ENCODE measurements at places on chromosomes 6 and 20. TPM values are rescaled to one million over a fixed set of nuclear protein-coding genes. Genes with fewer than 3 reads are reported as not detected.

GRCh38 chr6:10742251-10742650, 5.4 kb upstream of the TMEM14B start:
- no peak overlapping the region for H3K27ac ChIP-seq
- H3K36me3 ChIP-seq, result no peaks in the 10 kb centered on the region
- H3K4me1 ChIP-seq, result peaks cover 7% of the 10 kb centered on the region

GRCh38 chr20:50879649-50880550, 51.3 kb downstream of the ADNP start:
- H3K36me3 ChIP-seq, result no peaks in the 10 kb centered on the region
- no peaks in the 10 kb centered on the region for H3K27me3 ChIP-seq
- no peaks in the 10 kb centered on the region for H3K4me1 ChIP-seq
- no peak for DNase-seq

GRCh38 chr6:145042559-145042958, 692.8 kb downstream of the EPM2A start:
- H3K4me3 ChIP-seq, result no peak overlapping the region
- no peak overlapping the region for H3K27ac ChIP-seq
- no peak for DNase-seq
- H3K36me3 ChIP-seq, result no peaks in the 10 kb centered on the region
- no peaks in the 10 kb centered on the region for H3K4me1 ChIP-seq
- H3K27me3 ChIP-seq, result no peaks in the 10 kb centered on the region

DNA sequence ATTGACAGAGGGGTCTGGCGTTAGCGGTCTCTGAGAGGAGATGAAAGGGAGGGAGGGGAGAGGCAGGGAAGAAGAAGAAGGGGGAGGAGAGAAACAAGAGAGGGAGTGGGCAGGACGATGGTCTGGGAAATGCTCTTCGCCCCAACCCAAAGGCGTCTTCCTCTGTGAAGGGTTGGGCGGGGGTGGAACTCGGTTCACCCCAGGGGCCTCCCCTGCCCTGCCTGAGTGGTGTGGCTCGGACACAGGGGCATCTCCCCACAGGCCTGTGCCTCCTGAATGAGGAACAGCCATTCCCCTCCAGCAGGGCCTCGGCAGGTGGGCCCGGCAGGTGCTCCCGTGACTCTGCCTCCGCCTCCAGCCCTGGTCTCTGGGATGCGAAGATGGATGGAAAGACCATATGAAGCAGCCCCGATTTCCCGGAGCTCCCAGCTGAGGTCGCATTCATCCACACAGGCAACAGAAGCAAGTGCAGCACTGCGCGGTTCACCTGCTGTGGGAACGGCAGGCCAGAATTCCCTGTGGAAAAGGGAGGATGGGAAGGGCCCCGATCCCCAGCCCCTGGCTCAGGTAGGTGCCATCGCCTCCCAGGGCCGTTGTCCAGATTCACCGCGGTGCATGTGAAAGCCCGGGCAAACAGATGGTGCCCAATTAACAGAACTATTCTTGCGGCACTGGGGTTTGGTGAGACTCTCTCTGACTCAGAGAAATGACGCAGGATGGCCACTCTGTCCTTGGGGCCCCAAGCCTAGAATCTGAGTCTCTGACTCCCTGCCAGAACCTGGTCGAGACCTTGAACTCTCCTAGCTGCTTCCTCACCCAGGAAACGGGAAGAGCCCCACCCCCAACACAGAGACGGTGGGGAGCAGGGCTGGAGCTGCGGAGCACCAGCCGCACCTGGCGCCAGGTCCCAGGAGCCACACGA, 29.4 kb upstream of the RPS6KA2 start:
- DNase-seq, result no peak
- H3K27ac ChIP-seq, result no peak overlapping the region
- no peaks in the 10 kb centered on the region for H3K27me3 ChIP-seq
- no peaks in the 10 kb centered on the region for H3K4me1 ChIP-seq
- H3K36me3 ChIP-seq, result no peaks in the 10 kb centered on the region

The MOG gene
- total RNA-seq, result not detected

- peaks cover 9% of the 10 kb centered on the region for H3K4me1 ChIP-seq
- no peak overlapping the region for H3K27ac ChIP-seq
- H3K36me3 ChIP-seq, result no peaks in the 10 kb centered on the region
- H3K4me3 ChIP-seq, result no peak overlapping the region
- DNase-seq, result no peak
Measured at GRCh38 chr20:57768519-57768918, 58.7 kb upstream of the PMEPA1 start.

DNA sequence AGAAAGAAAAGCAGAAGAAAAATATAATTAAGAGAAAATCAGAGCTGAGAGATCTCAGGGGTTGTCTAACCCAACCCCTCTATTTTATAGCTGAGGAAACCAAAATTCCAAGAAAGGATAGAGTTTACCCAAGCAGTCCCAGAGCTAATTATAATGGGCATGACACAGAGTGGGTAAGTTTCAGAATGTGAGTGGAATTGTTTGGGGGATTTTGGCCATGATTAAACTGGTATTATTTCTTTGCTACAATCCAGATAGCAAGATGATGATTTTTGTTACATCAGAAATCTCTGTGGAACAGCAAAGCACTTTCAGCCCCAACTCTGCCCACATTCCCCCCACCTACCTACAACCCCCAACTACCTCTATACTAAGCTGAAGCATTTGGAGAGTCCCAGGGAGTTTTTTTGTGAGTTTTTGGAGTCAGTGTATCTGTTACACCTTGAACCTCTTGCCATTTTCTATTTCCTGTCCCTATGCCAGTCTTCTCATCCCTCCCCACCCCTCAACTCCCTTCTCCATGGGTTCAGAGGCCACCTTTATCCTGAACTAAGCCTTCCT, 24.7 kb downstream of the POFUT1 start:
- DNase-seq, result no peak
- no peaks in the 10 kb centered on the region for H3K4me1 ChIP-seq
- H3K4me3 ChIP-seq, result no peak overlapping the region
- H3K27me3 ChIP-seq, result no peaks in the 10 kb centered on the region

- H3K27ac ChIP-seq, result no peak overlapping the region
- DNase-seq, result no peak
- no peaks in the 10 kb centered on the region for H3K27me3 ChIP-seq
- H3K4me3 ChIP-seq, result peak overlapping the region; percentile 88
- peaks cover 5% of the 10 kb centered on the region for H3K36me3 ChIP-seq
Measured at GRCh38 chr6:87590990-87591389, 1.1 kb downstream of the ORC3 start.

The PROKR2 gene
- not detected for total RNA-seq

DNA sequence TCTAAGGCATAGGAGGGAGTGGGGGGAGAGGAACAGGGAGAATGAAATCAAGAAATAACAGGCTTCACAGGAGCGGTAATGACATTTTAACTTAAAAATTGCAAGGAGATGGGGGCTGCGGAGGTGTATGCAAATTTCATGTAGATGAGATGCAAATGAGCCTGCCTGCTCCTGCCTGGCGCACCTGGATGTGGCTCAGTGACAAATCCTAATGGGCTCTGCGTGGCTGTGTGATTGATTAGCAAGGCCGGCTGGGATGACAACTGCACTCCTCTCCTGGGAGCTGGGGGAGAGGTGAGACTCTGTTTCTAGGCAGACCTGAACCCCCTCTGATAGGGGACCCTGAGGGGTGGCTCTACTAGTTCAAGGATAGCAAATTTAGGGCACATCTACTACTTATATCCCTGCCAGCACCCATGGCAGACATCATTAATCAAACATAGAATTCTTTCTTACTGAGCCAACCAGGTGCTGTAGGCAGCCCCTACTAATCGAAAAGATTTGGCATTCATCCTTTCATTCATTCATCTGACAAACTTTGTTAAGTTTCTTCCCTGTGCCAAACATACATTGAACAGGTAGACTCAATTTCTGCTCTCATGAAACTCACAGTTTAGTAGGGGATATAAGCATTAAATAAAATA, 38.4 kb upstream of the TGM2 start:
- H3K27ac ChIP-seq, result no peak overlapping the region
- no peaks in the 10 kb centered on the region for H3K27me3 ChIP-seq
- H3K36me3 ChIP-seq, result no peaks in the 10 kb centered on the region

DNA sequence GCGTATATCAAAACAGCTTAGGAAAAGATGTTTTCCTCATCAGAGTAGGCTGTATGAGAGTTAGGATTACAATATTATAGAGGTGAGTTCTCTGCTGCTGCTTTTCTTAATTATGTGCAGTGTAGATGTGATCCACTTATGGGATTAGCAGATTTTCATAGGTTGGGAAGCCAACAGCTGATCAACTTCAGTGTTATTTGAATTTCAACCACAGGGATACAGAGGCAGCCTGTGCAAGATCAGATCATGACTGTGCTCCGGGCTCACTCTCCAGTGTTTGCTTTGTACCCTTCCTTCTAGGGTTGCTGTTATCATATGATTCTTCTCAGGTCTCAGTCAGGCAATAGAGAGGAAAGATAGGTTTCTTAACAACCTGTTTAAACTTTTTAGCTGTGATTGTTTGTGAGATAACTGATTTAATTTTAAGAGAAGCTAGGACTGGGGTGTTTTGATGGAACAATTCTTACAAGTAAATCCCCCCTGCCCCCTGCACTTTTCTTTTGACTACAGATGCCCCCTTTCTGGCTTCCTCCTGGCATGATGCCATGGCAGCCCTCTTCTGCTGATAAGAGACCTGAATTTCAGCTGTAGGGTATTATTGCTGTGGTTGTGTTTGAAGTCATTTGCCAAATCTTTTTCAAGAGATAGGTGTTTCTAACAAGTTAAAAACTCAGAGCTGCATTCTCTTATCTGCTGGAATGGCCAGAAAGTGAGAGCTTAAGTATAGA, 8.5 kb downstream of the RNF8 start:
- H3K4me1 ChIP-seq, result no peaks in the 10 kb centered on the region
- peaks cover 17% of the 10 kb centered on the region for H3K36me3 ChIP-seq
- DNase-seq, result no peak
- no peak overlapping the region for H3K4me3 ChIP-seq
- no peak overlapping the region for H3K27ac ChIP-seq

The MEI4 gene
- not detected for total RNA-seq

GRCh38 chr6:51027283-51028065, 208.8 kb downstream of the TFAP2B start:
- H3K27ac ChIP-seq, result no peak overlapping the region
- no peak overlapping the region for H3K4me3 ChIP-seq
- no peaks in the 10 kb centered on the region for H3K36me3 ChIP-seq
- no peaks in the 10 kb centered on the region for H3K27me3 ChIP-seq

The HLA-DOA gene
- total RNA-seq, result 0.39 TPM

DNA sequence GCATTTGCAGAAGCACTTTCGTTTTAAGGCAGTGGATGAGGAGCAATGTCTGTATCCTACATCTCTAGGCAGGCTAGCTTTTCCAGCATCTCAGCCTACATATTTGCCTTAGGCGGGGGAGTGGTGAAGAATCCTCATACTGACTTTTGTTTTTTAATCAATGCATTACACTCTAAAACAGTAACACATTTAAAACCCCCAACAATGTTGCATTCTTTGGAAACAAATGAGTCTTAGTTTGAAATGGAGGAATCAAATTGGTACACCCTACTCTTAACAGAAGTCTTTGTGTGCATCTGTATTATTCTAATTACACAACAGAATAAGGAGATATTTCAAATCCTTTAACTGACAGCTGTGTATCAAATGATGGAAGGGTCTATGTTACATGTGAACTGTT, 9.0 kb downstream of the NKAIN2 start:
- H3K27me3 ChIP-seq, result peaks cover 26% of the 10 kb centered on the region
- H3K4me3 ChIP-seq, result no peak overlapping the region
- no peak overlapping the region for H3K27ac ChIP-seq
- DNase-seq, result no peak

- H3K27ac ChIP-seq, result no peak overlapping the region
- H3K36me3 ChIP-seq, result no peaks in the 10 kb centered on the region
- no peak for DNase-seq
- no peak overlapping the region for H3K4me3 ChIP-seq
- H3K27me3 ChIP-seq, result no peaks in the 10 kb centered on the region
Measured at GRCh38 chr6:104957301-104958177, 632 bp downstream of the LIN28B start.

GRCh38 chr6:160956300-160957035, 35.1 kb upstream of the MAP3K4 start:
- no peak for DNase-seq
- H3K27me3 ChIP-seq, result no peaks in the 10 kb centered on the region
- no peaks in the 10 kb centered on the region for H3K36me3 ChIP-seq
- no peak overlapping the region for H3K27ac ChIP-seq
- no peak overlapping the region for H3K4me3 ChIP-seq

DNA sequence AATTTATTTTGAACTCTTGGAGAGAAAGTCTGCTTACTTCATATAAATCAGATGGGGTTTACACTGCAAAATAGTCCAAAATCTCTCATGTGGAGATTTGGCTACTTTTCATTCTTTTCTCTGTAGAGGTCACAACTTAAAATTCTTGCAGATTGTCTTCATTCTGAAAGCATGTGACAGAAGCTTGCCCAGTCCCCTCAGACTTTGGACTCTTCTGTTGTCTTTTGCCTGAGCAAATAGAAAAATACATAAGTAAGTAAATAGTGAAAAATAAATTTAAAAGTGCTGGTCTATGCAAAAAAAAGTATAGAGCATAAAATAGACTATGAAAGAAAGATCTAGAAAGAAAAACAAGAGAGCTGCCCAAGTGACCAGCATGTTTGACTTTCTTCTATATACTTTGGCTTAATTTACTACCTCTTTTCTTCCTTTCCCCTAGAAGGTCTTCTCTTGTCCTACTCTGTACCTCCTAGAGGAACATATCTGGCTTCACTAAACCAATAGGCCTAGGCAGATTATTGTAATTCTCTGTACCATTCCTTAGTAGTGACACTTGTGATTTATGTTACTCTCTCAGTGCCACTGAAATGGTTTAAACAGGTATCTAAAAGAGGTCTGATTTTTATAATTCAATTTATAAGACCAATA, 260.9 kb downstream of the TENT5A start:
- H3K36me3 ChIP-seq, result no peaks in the 10 kb centered on the region
- DNase-seq, result no peak
- H3K4me3 ChIP-seq, result no peak overlapping the region
- no peaks in the 10 kb centered on the region for H3K4me1 ChIP-seq
- no peaks in the 10 kb centered on the region for H3K27me3 ChIP-seq

- H3K27me3 ChIP-seq, result no peaks in the 10 kb centered on the region
- H3K4me3 ChIP-seq, result peak overlapping the region; percentile 68
- no peak for DNase-seq
- H3K4me1 ChIP-seq, result peaks cover 6% of the 10 kb centered on the region
- H3K36me3 ChIP-seq, result no peaks in the 10 kb centered on the region
Measured at GRCh38 chr20:49186535-49187329, 1.4 kb downstream of the STAU1 start.

The TAGAP gene
- total RNA-seq, result 0.30 TPM

The CLVS2 gene
- not detected for total RNA-seq

The APMAP gene
- 82.7 TPM for total RNA-seq

GRCh38 chr6:168782187-168782751, 341.3 kb downstream of the SMOC2 start:
- DNase-seq, result no peak
- no peaks in the 10 kb centered on the region for H3K4me1 ChIP-seq
- H3K27ac ChIP-seq, result no peak overlapping the region
- H3K36me3 ChIP-seq, result no peaks in the 10 kb centered on the region

The C6orf15 gene
- total RNA-seq, result not detected

The CEP57L1 gene
- 20.7 TPM for total RNA-seq

The SPATA25 gene
- total RNA-seq, result 0.42 TPM

GRCh38 chr6:93036835-93037234, 382.5 kb downstream of the EPHA7 start:
- H3K36me3 ChIP-seq, result no peaks in the 10 kb centered on the region
- no peaks in the 10 kb centered on the region for H3K4me1 ChIP-seq
- H3K27ac ChIP-seq, result no peak overlapping the region
- no peaks in the 10 kb centered on the region for H3K27me3 ChIP-seq

GRCh38 chr6:87373377-87373776, 28.8 kb downstream of the C6orf163 start:
- H3K4me3 ChIP-seq, result no peak overlapping the region
- DNase-seq, result no peak
- H3K27me3 ChIP-seq, result no peaks in the 10 kb centered on the region
- H3K36me3 ChIP-seq, result no peaks in the 10 kb centered on the region
- H3K4me1 ChIP-seq, result no peaks in the 10 kb centered on the region
- H3K27ac ChIP-seq, result no peak overlapping the region

Measured in HCT116 (cell line).